ENCODE measurements at places on chromosomes 11 and 22.

GRCh38 chr11:43756575-43756974 is 76.0 kb downstream of the HSD17B12 start:
- DNase-seq: no peak

DNA sequence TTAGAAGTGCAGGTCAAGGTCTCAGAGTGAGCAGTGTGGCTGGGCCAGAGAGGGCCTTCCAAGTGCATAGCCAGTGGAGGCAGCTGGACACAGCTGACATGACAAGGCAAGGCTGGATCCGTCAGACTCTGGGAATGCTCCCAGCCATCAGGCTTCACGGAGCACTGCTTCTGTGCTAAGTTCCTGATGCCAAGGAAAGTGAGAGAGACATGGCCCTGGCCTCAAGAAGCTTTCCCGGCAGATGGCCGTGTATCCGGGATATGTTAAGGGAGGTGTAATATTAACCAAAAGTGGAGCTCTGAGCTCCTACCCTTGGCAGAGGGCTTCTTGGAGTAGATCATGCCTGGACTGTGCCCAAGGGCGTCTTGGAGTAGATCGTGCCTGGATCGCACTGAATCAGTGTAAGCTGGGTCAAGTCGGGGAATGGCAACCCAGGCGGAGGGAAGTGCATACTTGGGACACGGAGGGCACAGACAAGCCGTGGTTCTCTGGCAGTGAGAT is 7.4 kb upstream of the EFCAB6 start:
- DNase-seq: no peak

DNA sequence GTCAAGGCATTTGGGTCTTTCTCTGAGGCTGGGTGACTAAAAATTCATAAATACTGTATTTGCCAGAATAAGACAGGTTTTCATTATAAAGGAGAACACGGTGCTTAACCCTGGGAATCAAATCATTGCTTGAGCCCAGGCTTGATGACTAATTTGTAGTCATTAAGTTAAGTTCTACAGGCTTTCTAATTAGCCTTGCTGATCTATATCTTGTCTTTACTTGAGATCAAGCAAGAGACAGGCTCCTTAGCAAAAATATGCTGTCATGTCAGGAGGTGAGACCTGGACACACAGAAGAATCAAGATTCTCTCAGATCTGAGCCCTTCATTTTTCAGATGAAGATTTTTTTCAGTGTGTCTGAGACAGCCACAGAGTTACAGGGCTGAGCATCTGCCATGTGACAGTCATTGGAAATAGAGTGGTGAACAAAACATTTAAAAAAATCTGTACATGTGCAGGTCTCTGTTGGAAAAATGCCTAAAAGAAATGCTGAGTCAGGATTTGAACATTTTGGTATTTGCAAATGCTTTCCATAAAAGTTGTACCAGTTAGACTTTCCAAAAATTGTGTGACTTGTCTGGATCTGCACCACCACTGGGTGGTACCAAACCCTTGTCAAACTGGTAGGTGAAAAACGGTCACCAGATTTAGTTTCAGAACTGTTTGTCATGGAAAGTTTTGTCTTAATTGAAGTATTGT is 14.6 kb downstream of the ACAT1 start:
- DNase-seq: no peak

DNA sequence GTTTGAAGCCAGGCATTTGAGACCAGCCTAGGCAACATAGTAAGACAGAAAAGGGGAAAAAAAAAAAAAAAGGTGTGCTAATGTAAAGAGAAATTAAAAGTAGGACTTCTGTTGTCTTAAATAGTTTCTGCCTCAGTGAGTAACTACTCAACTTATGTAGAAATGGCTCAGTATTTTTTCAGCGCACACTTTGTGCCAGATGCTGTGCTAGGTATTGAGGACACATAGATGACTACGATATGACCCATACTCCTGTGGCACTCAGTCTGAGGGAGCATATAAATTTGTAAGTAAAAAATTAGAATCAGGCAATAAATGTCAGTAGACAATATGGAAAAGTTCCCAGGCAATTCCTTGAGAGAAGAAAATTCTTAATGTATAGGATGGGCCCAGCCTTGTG is 93.9 kb downstream of the YAP1 start:
- no peak for DNase-seq

GRCh38 chr11:134573857-134574256 is 161.8 kb upstream of the B3GAT1 start:
- DNase-seq: no peak

GRCh38 chr11:100013011-100013410 is 674.1 kb upstream of the ARHGAP42 start:
- no peak for DNase-seq

GRCh38 chr22:19559324-19559811 is 35.2 kb upstream of the CLDN5 start:
- no peak for DNase-seq

- peak; percentile 75 for DNase-seq
Measured at GRCh38 chr11:12914400-12914912, 94.7 kb upstream of the RASSF10 start.

- no peak for DNase-seq
Measured at GRCh38 chr11:101584655-101585054, 848 bp upstream of the TRPC6 start.

GRCh38 chr11:126444072-126444471 is 88.6 kb downstream of the ST3GAL4 start:
- no peak for DNase-seq

GRCh38 chr11:89498845-89499448 is 7.8 kb upstream of the NOX4 start:
- DNase-seq: no peak

DNA sequence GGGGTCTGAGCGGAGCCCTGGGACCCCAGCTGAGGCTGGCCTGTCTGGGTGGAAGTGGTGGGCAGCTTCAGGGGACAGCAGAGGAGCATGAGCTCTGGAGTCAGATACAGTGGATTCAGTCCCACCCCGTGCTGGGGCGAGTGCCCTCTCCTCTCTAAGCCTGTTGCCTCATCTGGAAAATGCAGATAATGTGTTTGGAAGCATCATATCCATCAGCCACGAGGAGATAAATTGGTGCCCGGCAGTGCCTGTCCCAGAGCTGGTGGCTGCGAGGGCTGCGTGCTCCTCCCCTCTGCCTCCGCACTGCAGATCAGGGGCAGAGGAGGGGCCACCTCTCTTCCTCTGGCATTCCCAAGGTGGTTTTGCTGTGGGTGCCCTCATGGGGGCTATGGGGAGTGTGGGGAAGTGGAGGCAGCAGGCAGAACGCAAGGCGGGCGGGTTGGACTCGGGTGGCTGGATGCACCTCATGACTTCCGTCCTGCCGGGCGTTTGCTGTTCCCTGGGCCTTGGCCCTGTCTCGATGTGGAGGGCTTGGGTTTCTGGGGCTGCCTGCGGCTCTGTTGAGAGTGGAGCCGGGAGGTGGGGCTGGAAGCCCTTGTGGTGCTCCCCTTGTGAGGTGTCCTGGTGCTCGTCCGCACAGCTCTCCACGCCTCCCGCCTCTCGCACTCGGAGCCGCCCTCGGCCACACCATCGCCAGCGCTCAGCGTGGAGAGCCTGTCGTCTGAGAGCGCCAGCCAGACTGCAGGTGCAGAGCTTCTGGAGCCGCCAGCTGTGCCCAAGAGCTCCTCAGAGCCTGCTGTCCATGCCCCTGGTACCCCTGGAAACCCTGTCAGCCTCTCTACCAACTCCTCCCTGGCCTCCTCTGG is 20.9 kb downstream of the MICALL1 start:
- no peak for DNase-seq

GRCh38 chr11:8233691-8234424 is 29.8 kb downstream of the LMO1 start:
- no peak for DNase-seq

DNA sequence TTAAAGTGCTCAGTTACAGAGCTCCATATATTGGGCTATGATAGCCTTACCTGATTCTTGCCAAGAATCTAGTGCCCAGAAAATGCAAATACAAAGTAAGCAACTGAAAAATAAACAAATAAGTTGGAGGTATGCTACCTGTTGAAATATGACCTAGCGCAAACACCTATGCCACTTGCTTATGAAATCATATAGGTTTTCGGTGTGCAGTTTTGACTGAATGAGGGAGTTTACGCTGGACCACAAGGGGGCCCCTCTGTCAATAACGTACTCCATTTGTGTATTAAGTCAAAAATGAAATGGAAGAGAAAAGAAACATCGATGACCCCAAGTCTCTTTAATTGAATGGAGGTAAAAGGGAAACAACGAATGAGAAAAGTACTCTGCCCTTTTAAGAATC is 84.9 kb upstream of the TRIM77 start:
- DNase-seq: no peak

GRCh38 chr11:13302420-13302958 is 24.9 kb downstream of the BMAL1 start:
- DNase-seq: no peak

DNA sequence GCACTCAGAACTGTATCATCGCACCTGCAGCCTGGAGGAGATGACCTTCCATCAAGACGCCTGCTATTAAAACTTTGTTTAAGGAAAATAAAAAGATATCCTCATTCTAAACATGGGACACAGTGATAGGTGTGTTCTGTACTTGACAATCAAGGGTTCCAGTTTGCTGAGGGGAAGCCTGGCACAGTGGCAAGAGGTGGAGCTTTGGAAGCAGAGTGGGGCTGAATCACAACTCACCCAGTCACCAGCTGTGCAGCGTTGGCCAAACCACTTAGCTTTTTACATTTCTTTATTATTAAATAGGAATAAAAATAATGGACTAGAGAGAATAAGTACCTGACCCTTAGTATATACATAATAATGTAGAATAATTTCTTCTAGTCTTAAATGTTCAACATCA is 220.7 kb downstream of the TENM4 start:
- no peak for DNase-seq

DNA sequence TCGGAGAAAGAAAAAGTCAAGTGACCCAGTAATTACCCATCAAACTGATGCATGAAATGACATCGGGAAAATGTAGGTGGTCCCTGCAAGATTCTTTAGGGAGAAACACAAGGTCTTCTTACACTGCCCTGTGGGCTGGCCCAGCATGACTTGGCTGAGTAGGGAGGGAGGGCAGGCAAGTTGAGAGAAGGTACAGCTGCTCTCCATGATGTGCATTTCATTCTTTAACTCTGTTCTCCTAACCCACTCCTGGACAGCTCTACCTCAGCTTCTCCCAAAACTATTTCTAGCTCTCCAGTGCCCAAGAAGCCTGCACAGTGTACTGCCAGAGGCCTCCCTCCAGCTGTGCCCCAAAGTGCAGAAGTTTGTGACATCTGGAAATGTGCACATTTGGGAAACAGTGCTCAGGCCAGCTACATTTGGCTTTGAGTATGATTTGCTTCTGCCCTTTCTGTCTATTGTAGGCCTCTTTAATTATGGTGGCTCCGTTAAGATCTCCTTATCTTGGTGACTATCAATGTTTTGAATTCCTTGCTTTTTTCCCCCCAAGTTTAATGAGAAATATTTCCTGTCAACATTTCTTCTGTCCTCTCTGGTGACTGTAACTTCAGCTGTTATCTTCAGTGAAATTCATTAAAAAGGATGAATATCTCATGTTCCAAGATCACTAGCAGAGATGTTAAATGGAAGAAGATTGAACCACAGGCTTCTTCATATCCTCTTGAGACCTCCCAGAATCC is 26.7 kb upstream of the PRSS23 start:
- DNase-seq: no peak

GRCh38 chr11:102451041-102451680 is 1.4 kb downstream of the TMEM123 start:
- no peak for DNase-seq

DNA sequence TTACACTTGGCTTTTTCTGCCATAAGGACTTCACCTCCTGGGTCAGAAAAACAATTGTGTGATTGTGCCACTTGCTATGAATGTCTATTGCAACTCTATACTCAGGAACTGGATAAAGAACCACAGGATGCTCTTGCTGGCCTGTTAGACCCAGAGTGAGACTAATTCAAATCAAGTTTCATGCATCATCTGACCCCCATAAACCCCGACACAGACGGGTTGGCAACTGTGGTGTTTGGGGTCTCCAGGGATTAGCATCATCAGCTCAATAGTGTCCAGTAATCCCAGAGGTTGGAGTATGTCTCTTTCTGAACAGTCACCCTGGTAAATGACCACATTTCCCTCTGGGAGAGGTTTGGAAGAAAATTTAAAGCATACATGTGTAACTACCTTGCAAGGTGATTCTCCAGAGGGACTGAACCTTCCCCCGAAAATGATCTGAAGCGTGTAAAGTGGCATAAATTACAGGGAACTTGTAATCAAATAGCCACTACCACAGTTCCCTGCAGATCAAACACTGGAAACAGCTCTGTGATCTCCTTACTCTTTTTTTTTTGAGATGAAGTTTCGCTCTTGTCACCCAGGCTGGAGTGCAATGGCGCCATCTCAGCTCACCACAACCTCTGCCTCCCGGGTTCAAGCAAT is 1097.6 kb downstream of the TBC1D22A start:
- DNase-seq: no peak

- no peak for DNase-seq
Measured at GRCh38 chr11:124081483-124081882, 33.8 kb upstream of the VWA5A start.

- DNase-seq: no peak
Measured at GRCh38 chr11:44615041-44615755, 49.7 kb downstream of the CD82 start.

DNA sequence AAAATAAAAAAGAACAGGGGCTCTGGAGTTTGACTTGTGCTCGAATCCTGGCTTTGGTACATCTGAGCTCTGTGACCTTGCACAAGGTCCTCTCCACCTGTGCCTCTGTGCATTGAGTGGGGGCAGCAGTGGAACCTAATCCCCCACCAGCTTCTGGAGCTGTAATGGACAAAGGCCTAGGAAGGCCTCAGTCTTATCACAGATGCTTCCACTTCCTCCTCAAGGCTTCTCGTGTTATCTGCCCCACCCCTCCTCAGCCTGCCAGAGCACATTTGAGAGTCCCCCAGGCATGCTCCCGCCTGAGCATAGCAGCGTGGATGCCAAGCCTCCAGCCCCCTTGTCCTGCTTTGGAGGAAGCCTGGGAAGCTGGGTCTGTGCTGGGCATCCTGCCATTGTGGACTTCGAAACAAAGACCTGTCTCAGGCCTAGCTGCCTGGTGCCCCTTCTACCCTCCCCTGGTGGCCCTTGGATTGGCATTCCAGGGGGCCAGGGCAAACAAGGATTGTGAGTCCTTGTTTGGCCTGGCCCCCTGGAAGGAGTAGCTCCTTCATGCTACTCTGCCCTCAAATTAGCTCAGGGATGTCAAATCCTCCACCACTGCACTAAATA is 15.0 kb downstream of the SLC35E4 start:
- peak; percentile 67 for DNase-seq

GRCh38 chr11:13118194-13118593 is 109.1 kb downstream of the RASSF10 start:
- DNase-seq: no peak

- no peak for DNase-seq
Measured at GRCh38 chr11:11500744-11501487, 120.9 kb downstream of the GALNT18 start.

DNA sequence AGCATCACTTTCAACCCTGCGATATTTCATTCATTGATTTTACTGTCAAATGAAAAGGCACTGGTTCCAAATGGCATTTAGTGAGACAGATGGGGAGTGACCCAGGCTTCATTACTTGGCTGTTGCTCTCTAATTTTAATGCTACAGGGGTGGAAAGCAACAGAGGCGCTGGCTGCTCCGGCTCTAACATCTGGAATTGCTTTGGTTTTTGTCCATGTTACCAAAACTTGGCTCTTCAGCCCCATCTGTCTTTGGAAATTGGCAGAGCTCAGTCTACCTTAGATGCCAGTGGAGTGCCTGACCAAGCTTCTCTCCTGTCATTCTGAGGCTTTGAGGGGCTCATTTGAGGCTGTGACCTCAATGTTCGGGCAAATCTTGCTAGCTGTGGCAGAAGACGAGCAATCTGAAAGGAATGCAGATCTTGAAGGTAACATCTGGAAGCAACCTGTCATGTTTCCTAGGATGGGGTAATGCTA is 409.5 kb upstream of the SYN3 start:
- DNase-seq: no peak

- no peak for DNase-seq
Measured at GRCh38 chr11:123507043-123507442, 77.0 kb downstream of the GRAMD1B start.

All from amygdala (tissue), 56 donors.